EH (cell line): ENCODE measurements at places on chromosomes 2 and 18.

- DNase-seq = no peak
These were observed 1467.4 kb upstream of the NXPH2 start for GRCh38 chr2:140247451-140248195.

- no peak for DNase-seq
These were observed 344.9 kb downstream of the TDRD15 start for GRCh38 chr2:21468624-21469023.

DNA sequence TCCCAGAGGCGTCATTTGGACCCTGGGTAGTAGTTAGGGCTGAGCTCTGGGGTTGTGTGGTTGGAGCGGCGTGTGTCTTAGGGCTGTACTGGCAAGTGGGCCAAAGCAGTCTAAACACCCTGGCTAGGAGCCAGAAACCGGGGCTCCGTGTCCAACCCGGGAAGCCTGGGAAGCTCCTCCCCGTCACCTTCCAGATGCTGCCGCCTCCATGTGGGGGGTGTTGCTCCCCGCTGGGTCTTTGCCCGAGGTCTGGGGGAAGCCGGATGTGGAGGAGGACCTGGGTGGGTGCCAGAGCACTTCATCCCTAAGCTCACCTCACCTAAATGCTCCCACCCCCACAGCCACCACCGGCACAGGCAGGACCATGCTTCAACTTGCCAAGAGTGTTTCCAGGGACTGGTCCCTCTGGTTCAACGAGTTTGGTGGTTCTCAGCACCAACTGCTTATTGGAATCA is 25.4 kb downstream of the TET3 start:
- no peak for DNase-seq

DNA sequence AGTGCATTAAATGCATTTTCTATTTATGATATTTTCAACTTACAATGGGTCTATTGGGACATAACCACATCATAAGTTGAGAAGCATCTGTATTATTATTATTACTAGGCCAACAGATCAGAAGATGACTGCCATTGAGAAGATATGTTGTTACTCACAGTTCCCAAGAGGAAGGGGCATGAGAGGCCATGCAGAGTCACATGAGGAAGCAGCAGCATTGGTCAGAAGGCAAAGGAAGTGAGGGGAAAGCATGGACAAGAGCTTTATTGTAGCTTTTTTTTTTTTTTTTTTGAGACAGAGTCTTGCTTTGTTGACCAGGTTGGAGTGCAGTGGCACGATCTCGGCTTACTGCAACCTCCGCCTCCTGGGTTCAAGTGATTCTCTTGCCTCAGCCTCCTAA is 66.2 kb upstream of the LCLAT1 start:
- no peak for DNase-seq

DNA sequence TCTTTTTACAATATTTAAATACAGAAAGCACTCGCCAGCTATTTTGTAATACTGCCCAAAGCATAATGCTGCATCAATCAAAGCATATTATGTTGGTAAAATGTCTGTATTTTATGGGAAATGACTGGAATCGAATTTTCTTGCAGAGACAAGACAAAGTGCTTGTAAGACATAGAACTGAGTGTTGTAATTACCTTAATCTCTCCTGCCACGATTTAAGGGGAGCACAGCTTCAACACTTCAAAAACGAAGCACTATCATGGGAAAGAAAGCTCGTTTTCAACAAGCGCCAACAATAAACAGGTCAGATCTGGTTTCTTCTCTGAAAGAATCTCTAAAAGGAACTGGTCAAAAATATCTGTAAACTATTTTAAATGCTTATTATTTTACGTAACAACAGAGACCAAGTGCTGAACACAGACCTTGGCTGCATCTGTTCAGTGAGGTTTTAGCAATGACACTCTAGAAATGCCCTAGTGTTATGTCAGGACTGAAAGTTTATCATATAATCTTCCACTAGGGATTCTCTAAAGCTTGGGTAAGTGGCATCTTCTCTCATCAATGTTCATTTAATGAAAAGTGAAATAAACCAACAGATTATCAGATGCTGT is 19.0 kb downstream of the RND3 start:
- peak; percentile 37 for DNase-seq

- no peak for DNase-seq
These were observed 229.1 kb downstream of the PHLPP1 start for GRCh38 chr18:62944454-62944853.

DNA sequence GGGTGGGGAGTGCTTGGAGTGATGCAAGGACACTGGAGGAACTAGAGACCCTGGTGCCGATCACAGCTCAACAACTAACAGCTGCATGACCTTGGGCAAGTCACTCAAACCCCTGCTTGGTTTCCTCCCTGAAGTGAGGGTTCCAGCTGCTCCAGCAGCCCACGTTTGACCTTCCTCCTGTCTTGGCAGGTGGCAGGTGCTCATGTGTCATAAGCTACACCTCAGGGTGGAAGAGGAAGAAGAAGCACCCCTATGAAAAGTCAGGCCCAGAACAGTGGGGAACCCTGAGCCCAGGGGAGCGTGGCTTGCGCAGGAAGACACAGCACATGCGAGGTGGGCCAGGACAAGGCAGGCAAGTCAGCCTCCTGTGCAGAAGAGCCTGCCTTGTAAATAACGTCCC is 42.4 kb downstream of the MRPL35 start:
- DNase-seq = no peak

- DNase-seq = peak; percentile 73
These were observed 89.3 kb downstream of the EHBP1 start for GRCh38 chr2:62794791-62795190.

GRCh38 chr2:192749611-192750200 is 555.0 kb upstream of the TMEFF2 start:
- no peak for DNase-seq

- peak; percentile 72 for DNase-seq
These were observed 651 bp downstream of the STK17B start for GRCh38 chr2:196170606-196171247.

- DNase-seq = peak; percentile 73
These were observed 326.5 kb upstream of the THUMPD2 start for GRCh38 chr2:40105593-40105992.

DNA sequence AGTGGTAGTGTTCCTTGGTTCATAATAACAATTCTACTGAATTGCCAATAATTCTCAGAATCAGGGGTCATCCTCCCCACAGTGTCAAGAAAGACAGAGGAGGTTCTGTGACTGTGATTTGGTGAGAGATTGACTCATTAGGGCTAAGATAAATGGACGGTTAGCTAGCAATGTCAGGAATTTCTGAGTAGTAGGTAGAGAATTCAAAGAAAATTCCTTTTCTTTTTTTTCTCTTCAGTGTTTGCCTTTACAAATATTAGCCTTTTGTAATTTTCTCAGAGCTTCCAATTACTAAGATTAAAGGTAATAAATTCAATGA is 16.8 kb upstream of the CRIM1 start:
- DNase-seq = peak; percentile 87

DNA sequence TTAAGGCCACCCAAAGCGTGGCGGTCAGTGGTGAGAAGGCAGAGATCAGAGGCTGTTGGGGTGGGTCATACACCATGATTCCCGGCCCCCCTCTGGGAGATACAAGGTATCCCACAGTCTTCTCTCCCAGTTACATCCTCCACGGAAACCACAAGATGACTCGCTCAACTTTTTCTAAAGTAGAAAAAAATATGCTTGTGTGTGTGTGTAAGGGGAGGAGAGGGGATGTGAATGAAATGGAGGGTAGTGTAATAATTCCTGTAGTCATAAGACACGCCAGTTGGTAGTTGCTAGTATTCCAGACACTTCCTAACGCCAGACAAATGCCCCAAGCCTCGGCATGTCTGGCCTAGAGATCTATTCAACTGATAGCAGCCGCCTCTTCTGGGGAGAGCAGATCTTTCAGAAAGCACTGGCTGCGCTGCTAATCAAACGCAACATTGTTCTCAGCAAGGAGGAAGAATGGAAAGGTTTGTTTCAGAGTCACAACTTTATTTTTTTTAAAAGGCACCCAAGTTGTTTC is 143.5 kb downstream of the TGIF1 start:
- DNase-seq = peak; percentile 92

- no peak for DNase-seq
These were observed 34.8 kb downstream of the POU3F3 start for GRCh38 chr2:104888489-104889258.

DNA sequence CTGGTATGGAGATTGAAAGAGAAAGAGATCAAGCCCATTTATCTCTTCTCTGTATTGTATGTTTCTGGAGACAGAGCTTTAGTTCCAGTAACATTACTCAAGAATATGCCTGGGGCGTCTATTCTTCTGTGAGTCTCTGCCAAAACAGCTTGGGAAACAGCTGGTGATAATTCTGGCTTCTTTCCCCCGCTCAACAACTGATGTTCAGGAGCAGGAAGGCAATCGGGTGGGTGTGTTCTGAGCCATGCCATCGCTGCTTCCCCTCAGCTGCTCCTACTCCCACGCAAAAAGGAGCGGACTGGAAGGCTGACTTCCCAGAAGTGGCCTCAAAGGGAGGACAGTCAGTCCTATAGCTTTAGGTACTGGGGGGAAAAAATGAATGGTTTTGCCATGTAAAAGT is 695.1 kb downstream of the PLCL1 start:
- DNase-seq = peak; percentile 73

- DNase-seq = no peak
These were observed 37.7 kb downstream of the PELI1 start for GRCh38 chr2:64106481-64106880.

GRCh38 chr2:240719676-240720545 is 28.2 kb downstream of the AQP12A start:
- DNase-seq = no peak

DNA sequence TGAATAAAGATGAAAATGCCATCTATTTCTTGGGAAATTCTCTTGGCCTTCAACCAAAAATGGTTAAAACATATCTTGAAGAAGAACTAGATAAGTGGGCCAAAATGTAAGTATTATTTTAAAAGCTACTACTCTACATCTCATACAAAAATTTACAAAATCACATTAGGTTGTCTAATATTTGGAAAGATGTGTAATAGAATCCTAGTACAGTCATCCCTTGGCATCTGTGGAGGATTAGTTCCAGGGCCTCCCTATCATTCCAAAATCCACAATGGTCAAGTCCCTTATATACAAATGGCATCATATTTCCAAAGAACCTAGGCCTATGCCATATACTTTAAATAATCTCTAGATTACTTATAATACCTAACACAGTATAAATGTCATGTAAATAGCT is 41.2 kb downstream of the KYNU start:
- DNase-seq = no peak

- peak; percentile 65 for DNase-seq
These were observed 3.4 kb downstream of the SERPINB2 start for GRCh38 chr18:63890950-63891304.

GRCh38 chr18:9911226-9911625 is 2.6 kb upstream of the VAPA start:
- DNase-seq = no peak

DNA sequence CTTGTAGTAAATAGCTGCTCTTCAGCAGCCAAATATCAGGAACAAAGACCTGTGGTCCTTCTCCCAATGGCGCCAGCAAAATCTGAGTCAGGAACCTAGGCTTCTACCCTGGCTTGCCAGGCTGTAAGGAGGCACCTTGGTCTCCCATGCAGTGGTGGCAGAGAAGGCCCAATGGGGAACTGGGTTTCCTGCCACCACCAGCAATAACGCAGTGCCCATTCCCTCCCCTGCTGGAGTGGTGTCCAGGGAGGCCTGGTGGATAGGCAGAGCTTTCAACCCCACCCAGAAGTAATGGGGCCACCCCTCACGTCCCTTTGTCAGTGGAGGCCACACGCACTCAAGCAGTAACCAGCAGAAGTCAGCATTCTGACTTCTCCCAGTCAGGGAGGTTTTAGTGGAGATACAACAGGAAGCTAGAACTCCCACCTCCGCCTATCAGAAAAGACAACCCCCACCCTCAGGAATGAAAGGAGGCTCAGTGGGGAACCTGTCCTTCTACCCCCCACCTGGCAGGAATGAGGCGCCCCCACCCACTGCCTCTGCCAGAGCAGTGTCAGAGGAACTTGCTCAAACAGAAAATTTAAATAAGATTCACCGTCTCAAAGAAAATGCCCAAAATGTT is 132.4 kb downstream of the COPS8 start:
- DNase-seq = peak; percentile 50

DNA sequence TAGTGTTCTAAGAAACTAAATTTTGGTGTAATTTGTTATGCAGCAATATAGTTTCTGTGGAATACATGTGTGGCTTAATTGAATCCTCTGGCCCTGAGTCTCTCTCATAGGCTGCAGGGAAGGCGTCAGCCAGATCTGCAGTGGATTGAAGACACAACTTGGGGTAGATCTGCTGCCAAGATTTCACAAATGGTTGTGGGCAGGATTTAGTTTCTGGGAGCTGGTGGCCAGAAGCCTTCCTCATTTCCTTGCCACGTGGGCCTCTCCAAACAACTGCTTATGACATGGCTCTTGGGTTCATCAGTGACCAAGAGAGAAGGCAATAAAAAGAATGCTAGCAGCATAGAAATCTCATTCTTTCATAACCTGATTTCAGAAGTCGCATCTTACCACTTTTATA is 28.2 kb downstream of the CCDC102B start:
- DNase-seq = peak; percentile 71

DNA sequence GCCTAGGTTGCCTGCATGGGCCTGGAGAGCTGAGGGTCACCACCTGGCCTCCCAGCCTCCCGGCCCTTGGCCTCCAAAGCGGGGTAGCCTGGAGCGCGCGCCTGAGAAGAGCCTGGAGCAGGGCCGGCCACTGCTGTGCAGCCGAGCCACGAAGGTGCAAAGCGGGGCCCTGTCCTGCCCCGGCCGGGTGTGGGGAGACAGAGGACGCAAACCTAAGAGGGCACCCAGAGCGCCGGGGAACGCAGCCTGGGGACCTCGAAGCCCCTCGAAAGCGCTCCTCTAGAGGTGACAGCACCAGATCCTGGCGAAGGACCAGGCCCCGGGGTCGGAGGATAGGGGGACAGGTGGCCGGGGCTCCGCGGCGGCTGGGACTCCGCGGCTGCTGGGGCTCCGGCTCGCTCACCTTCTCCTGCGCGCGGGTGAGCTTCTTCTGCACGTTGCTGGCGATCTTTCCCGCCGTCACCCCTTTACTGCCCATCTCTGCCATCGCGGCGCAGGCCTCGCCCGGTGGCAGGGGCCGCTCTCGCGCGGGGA is 430 bp downstream of the BIN1 start:
- no peak for DNase-seq

- DNase-seq = no peak
These were observed 312.2 kb upstream of the FAM98A start for GRCh38 chr2:33911327-33911726.

- no peak for DNase-seq
These were observed 40.5 kb upstream of the TNFRSF11A start for GRCh38 chr18:62284637-62285036.

DNA sequence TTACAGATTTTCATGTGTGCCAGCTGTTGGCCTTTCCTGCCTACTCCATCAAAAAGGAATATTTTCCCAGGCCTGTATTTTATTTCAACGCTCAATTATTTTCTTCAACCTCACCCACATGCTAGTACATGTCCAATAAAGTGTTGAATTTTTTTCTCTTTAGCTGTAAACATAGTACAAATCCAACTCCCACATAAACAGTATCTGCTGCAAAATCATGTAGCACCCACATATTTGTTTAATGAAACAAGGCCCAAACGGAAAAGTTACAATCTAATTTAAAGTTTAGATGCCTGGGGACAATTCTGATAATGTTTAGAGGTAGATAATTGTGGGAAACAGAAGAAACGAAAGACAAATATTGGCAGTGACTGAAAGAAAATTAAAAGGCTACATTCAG is 275.4 kb upstream of the ACVR2A start:
- no peak for DNase-seq

GRCh38 chr2:147049957-147050356 is 794.9 kb upstream of the ACVR2A start:
- DNase-seq = no peak

GRCh38 chr2:217694291-217694690 is 308.5 kb downstream of the TNS1 start:
- DNase-seq = peak; percentile 39
